Suppressor macrophage treated with lipopolysaccharide for 1 hour (primary cell): ENCODE measurements at places on chromosomes 2 and 18.

DNA sequence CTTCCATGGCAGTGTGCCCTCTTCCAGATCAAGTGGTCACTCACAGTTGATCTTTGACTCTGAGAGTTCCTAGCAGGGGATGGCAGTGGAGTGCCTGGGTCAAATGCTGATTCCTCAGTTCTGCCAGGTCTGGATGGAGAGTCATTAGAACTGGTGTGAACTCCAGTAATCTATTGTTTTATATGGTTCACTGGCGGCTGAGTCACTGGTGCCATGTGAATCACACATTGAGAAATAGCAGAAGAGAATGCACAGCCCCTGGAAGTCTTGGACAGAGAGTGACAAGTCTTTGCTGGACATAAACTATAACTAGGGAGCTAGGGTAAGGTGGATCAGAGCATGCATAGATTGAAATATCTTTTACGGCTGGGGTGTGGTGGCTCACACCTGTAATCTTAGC is 86.9 kb downstream of the EIF2AK3 start:
- peak; percentile 10 for DNase-seq

GRCh38 chr2:3289526-3289925 is 88.1 kb downstream of the EIPR1 start:
- DNase-seq: no peak

DNA sequence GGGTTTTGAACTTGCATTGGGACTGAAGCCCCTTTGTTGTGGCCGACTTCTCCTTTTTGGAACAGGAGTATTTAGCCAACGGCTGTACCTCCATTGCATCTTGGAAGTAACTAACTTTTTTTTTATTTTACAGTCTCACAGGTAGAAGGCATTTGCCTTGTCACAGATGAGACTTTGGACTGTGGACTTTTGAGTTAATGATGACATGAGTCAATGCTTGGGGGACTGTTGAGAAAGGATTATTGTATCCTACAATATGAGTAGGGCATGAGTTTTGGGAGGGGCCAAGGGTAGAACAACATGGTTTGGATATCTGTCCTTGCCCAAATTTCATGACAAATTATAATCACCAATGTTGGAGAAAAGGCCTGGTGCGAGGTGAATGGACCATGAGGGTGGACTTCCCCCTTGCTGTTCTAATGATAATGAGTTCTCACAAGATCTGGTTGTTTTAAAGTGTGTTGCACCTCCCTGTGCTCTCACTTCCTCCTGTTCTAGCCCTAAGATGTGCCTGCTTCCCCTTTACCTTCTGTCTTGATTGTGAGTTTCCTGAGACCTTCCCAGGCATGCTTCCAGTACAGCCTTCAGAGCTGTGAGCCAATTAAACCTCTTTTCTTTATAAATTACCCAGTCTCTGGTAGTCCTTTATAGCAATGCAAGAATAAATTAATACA is 1269.4 kb upstream of the CHAC2 start:
- no peak for DNase-seq

DNA sequence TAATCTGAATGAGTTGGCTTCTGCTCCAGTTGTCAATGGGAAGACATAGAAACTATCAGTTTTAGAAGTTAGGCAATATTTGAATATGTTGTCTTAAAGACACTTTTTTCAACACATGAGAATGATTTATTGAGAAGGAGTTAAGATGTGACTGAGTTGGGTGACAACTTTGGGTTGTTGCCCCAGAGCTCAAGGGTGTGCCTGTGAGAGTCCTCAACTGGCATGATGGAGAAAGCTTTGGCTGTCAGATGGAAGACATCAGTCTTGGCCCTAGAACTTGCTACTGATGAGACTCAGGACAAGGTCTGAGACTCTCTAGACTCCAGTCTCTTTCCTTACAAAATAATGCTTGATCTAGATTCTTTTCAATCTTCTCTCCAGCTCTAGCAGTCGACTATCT is 69.0 kb upstream of the CTAGE1 start:
- no peak for DNase-seq

- no peak for DNase-seq
These were observed 2.6 kb upstream of the NEUROD1 start for GRCh38 chr2:181682795-181683517.

DNA sequence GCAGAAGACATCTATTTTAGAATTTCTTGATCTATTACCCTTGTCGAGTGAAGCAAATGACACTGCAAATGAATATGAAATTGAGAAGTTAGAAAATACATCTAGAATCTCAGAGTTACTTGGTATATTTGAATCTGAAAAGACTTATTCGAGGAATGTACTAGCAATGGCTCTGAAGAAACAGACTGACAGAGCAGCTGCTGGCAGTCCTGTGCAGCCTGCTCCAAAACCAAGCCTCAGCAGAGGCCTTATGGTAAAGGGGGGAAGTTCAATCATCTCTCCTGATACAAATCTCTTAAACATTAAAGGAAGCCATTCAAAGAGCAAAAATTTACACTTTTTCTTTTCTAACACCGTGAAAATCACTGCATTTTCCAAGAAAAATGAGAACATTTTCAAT is 370.4 kb downstream of the XIRP2 start:
- no peak for DNase-seq

DNA sequence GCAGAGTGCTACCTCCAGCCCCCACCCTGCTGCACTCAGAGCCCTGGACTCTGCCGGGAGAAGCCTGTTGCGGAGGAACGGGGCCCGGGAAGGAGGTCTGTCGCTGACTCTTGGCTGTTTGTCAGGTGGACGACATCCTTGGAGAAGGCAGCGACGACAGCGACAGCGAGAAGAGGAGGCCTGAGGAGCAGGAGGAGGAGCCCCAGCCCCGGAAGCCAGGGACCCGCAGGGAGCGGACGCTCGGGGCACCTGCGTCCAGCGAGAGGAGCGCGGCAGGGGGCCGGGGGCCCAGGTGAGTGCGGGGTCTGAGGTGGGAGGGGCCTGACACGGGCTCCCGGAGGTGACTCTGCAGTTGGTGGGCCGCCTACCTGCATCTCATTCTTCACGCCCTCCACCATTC is 56.6 kb downstream of the CTDP1 start:
- no peak for DNase-seq

DNA sequence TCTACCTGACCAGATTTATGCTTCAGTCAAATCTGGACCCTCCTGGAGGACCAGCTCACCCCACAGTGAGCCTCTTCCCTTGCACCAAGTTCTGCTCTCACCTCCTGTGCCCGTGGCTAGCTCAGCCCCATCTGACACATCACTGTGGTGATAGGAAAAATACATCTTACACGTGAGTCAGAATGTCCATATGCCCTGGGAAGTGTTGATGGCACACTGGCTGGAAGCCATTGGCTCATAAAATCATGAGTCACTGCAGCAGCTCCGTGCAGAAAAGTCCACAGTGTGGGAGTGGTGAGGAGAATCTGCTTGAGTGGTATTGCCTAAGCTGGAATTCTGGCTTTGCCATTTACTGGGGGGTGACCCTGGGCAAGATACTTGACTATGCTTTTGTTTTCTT is 42.6 kb upstream of the RAPGEF4 start:
- peak; percentile 90 for DNase-seq

DNA sequence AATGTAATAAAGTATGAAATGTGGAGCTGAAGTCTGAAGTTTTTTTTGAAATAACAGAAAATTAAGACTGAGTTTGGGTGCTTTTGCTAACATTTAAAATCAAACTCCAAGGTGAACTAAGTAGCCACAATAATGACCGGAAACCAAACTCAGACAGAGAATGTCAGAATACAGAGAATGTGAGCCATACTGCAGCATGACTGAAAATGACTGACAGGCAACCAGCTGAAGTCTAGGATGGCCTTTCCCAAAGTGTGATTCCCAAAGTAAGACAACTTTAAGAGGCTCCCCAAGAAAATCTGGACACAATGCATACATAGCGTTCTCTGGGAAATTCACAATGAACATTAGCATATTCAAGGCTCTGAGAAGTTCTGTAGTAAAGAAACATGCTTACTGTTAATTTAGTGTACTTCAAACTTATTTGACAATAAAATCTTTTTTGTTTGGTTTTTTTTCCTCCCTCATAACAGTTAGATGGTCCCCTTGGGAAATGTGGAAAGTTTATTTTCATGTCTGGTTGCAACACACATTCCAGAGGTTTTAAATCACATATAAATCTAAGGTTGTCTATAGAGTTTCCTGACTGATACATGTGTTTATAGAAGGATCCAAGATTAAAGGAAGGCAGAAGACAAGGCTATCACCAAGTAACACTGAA is 28.6 kb downstream of the PLA2R1 start:
- no peak for DNase-seq

DNA sequence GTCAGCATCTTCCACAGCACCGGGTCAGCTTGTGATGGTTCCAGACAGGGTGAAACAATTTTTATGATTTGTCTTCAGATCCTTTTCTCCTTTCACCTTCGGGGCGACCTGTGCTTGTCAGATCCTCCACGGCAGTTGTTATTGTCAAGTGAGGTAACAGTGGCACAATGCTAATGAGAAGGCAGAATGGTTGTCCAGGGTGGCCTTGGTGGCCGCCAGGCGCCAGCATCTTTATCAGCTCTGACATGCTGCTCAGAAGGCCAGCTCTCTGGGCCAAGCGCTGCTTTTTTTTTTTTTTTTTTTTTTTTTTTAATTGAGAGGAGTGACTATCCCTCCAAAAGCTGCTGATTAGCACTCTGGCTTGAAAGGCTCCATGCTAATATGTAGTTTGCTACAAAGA is 52.3 kb upstream of the MGAT5 start:
- DNase-seq: no peak

DNA sequence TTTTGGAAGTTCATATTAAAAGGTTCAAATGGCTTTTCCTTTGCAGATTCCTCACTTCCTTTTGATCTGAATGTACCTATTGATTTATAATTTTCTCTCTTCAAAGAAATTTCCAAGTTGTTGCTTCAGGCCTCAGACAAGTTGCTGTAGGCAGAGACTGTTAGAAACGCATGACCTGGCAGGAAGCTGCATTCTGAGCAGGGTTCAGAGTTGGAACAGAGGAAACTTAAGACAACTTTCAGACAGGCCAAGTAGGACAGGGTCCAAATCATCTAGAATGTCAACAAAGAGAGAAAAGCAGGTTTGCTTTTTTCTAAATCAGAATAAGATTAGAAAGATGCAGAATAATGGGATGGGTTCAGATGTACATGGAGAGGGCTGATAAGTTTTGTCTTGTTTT is 416.3 kb downstream of the LRP1B start:
- DNase-seq: no peak

DNA sequence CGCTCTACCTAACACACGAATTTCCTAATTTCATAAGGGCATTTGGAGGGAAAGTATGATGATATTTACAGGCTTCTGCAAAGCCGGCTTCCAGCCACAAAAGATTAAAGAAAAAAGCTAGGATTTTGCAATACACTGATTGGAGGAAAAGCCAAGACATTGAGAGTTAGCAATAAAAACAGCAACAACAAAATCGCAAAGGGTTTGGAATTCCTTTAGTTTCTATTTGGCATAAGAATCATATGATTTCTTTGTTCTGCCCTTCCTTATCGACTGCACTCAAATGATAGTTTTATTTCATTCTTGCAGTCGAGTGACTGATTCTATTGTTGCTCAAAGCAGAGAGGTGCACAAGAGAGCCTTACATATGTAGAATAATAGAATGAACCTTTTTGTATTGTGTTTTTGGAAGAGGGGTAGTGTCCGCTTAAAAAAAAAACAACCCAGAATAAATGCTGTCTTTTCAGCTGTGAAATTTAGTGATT is 3.9 kb upstream of the ZNF532 start:
- no peak for DNase-seq

DNA sequence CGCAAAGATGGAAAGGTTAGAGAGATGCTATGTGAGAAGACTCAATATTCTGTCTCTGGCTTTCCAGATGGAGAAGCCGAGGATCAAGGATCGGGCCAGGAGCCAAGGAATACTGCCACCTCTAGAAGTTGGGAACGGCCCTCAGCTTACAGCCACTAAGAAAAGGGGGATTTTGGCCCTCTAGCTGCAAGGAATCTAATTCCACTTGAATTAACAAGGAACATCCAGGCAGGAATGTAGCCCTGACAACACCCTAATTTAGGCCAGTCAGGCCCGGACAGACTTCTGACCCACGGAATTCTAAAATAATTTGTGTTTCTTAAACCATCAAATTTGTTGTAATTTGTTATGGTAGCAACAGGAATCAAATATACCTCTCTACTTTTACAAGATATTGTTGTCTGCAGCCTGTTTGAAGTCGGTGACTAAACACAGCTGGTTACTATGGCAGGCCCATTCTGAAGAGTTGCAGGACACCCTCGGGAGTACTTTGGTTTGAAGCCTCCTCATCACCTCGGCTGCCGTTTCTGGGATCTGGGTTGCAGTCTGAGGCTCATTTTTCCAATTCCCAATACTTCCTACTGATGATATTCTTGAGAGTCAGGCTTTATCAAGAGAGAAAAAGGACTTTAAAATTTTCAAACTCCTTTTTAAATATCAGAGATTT is 1131.2 kb downstream of the TSN start:
- DNase-seq: no peak

DNA sequence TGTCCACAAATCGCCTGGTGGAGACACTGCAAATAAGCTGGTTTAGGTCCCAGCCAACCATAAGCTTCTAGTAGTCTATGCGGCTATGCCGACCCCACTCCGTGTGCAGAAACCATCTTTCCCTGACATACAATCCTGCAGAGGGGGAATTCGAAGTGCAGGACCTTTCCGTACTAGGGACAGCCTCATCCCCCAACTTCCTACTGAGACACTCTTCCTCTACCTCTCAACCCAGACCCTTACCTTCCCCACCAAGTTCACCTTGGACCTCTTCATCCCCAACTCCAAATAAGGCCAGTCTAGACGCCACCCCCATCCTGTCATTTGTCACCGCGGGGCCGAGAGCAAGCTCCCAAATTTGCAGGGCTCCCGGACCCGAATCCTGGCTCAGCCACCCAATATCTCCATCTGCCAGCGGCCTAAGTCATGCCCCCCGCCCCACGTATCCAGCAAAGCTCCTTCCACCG is 496 bp downstream of the SUCLG1 start:
- no peak for DNase-seq

- no peak for DNase-seq
These were observed 224.8 kb downstream of the NUP35 start for GRCh38 chr2:183349091-183349490.

DNA sequence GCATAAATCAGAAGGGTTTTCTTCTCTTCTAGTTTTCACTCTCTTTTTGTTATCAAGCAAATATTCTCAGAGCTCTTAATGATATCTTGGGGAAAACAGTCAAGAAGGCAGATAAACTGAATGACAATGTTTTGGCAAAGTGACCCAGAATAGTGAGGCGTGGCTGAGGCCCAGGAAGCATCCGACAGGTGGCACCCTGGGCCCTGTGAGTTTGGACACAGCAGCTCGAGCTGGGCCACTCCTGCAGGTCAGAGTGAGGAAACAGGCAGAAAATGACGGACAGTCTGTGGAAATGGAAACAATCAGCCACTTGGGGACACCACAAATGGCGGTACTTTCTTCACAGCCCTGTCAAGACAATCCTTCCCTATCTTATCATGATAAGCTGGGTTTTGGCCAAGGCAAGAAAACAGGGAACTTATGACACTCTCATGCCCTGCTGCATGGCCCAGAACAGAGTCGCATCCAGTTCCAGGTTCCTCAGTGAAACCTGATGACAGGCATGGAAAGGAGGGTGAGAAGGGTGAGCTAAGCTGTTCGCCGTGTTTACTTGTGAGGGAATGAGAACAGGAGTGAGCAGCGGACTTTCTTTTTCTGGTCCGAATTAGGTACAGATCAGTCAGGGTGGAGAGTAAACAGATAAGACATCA is 32.1 kb downstream of the MRPL44 start:
- DNase-seq: no peak

- no peak for DNase-seq
These were observed 381.0 kb upstream of the MEX3C start for GRCh38 chr18:51578406-51578980.

GRCh38 chr2:37720533-37721200 is 49.2 kb upstream of the CDC42EP3 start:
- DNase-seq: no peak

GRCh38 chr18:79092874-79093273 is 23.7 kb downstream of the ATP9B start:
- peak; percentile 56 for DNase-seq
